ENCODE measurements at places on chromosomes 7 and 10. TPM values are rescaled to one million over a fixed set of nuclear protein-coding genes. Genes with fewer than 3 reads are reported as not detected.

The GHRHR gene
- not detected for total RNA-seq

The FAM237B gene
- total RNA-seq, result not detected

The C7orf57 gene
- not detected for total RNA-seq

The SORBS1 gene
- total RNA-seq, result 1,235 TPM

The UTF1 gene
- total RNA-seq, result not detected

The ZNF282 gene
- total RNA-seq, result 13.0 TPM

The ST8SIA6 gene
- 6.9 TPM for total RNA-seq

The RGR gene
- total RNA-seq, result not detected

The AKR1D1 gene
- total RNA-seq, result not detected

The SSMEM1 gene
- not detected for total RNA-seq

The AVL9 gene
- total RNA-seq, result 7.1 TPM

The SOSTDC1 gene
- total RNA-seq, result 0.50 TPM

The WDFY4 gene
- 0.81 TPM for total RNA-seq

The ZNF503 gene
- total RNA-seq, result 6.1 TPM

The HSPB1 gene
- total RNA-seq, result 5,278 TPM

The BUD23 gene
- 76.0 TPM for total RNA-seq

The KEL gene
- 0.52 TPM for total RNA-seq

The PKD2L1 gene
- total RNA-seq, result not detected

The CLDN4 gene
- total RNA-seq, result not detected

The CPSF4 gene
- 17.9 TPM for total RNA-seq

The DUS4L gene
- total RNA-seq, result 8.6 TPM

The PON1 gene
- not detected for total RNA-seq

The CYCS gene
- total RNA-seq, result 125 TPM

The CTNNA3 gene
- total RNA-seq, result 68.8 TPM

The OPTN gene
- total RNA-seq, result 140 TPM

The CPVL gene
- total RNA-seq, result 138 TPM

The TMEM176B gene
- total RNA-seq, result 137 TPM

The ZNF487 gene
- total RNA-seq, result 2.0 TPM

The GBX1 gene
- 0.50 TPM for total RNA-seq

The DYNC1I1 gene
- total RNA-seq, result 20.3 TPM

The DENND2A gene
- total RNA-seq, result 10.0 TPM

The ANKRD61 gene
- not detected for total RNA-seq

The OGDHL gene
- total RNA-seq, result 0.49 TPM

The COBL gene
- 123 TPM for total RNA-seq

The LSM8 gene
- 20.3 TPM for total RNA-seq

The ZPBP gene
- not detected for total RNA-seq

The DOCK4 gene
- total RNA-seq, result 20.5 TPM

The TRIM73 gene
- total RNA-seq, result 0.42 TPM

The CPEB3 gene
- total RNA-seq, result 12.5 TPM
